ENCODE measurements at places on chromosomes 7 and 10.

DNA sequence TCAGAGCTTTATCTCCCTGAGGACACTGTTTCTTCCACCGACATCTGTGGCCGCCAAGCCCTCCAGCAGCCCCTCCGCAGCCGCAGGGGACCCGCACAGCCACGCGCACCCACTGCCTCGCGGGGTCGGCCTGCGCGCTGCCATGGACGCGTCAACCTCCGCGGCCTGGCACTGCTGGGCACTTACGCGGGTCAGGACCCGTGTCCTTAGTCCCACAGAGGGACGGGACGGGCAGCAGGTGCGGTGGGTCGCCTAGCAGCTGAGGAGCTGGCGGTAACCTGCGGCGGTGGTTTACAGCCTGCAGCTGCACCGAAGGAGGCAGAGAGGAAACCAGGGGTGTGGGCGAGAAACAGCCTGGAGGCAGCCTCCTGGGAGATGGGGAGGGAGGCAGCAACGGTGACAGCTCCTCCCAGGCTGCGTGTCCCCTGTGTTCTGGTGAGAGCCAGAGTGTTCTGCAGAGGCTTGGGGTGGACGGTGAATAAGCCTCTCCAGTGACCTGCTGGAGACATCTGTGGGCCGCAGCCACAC is 61.3 kb downstream of the SEC61G start:
- DNase-seq = no peak

DNA sequence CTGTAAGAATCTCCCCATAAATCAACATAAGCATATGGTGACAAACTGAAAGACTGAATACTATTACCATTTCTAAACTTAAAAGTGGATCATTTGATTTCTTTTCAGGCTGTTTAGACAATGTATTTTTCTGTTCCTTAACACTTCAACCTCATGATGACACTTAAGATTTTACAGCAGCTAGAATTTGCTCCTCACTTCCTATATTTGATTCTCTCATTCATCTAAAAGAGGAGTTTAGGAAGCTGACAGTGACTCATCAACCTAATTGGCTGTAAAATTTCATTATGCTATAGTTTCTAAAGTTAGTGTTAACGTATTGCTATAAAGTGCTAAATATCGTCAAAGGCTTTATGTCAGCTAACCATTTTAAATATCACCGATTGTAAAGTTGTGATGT is 478.7 kb downstream of the GRM8 start:
- no peak for DNase-seq

DNA sequence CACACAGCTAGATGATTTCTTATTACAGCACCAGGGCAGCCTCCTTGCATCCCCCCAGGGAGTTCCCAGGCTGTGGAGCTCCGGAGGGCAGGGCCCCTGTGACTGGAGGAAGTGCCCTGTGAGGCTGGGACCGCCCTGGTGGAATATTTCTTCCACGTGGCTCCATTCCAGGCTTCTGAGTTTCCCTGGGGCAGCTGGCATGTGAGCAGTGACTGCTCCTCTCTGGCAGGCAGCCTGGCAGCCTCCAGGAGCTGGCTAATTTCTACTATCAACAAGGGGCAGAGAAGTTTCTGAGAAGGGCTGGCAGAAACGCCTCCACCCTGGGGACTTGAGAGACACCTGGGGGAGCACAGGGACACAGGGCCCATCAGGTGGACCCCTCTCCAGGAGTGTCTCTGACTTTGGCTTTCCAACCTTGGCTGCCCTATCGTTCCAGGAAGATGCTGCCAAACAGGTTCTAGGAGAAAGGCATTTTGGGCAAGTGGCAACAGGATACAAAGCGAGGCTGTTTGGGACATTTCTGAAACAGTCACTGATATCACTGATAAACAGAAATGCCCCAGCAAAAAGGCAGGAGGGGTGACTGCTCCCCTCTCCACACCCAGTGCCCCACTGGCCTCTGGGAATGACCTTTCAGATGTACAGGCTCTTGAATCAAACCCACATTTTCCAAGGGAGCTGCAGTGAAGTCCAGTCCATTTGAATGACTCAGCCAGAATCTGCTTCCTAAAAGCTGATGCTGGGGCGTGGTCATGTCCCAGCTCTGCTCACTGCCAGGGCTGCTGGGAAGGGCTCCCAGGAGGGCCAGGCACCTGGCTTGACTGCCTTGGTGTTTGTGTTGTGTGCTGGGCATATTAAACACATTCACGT is 16.1 kb downstream of the MYOF start:
- peak; percentile 58 for DNase-seq

DNA sequence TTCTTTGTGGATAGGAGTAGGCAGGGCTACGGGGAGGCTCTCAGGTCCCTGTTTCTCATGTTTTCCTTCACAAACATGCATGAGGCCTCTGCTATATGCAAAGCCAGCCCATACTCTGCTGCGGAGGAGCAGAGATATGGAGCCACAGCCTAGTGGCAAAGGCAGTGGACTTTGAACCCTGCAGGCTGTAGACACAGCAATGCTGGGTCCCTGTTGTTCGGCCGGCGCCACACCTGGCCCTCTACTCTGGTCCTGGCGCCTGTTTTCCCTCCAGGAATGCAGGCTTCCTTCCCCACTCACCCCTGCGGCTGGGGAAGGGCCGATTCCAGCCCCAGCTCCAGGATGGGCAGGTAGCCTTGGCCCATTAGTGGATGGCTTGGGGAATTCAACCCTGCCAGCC is 11.5 kb downstream of the CLRN3 start:
- DNase-seq = no peak

GRCh38 chr10:65891073-65891981 is 1034.5 kb upstream of the LRRTM3 start:
- no peak for DNase-seq

GRCh38 chr10:103419101-103419500 is 22.7 kb downstream of the PDCD11 start:
- DNase-seq = no peak

- DNase-seq = no peak
Measured at GRCh38 chr10:126930131-126930882, 25.1 kb downstream of the DOCK1 start.

GRCh38 chr10:89563861-89564478 is 28.6 kb upstream of the SLC16A12 start:
- DNase-seq = peak; percentile 43
